ENCODE measurements at places on chromosomes 16 and 17.
A peak's percentile ranks its signal among the peaks of the same experiment; 100 is the strongest.

DNA sequence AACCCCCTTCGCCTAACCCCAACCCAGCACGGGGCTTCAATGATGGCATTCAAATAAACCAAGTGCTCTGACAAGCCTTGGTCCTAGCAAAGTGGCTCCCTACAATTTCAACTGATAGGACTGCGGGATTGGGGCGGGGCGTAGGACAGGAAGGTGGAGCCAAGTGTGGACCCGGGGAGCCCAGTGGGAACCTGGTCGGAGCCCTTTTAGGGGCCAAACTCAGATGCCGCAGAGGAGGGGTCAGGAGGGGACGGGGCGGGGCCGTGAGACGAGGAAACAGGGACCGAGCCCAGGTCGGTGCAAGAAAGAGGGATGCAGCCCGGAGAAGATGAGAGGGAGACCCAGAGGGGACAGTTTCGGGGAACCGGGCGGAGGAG is 13.2 kb upstream of the CDIPT start:
- no peak for DNase-seq

DNA sequence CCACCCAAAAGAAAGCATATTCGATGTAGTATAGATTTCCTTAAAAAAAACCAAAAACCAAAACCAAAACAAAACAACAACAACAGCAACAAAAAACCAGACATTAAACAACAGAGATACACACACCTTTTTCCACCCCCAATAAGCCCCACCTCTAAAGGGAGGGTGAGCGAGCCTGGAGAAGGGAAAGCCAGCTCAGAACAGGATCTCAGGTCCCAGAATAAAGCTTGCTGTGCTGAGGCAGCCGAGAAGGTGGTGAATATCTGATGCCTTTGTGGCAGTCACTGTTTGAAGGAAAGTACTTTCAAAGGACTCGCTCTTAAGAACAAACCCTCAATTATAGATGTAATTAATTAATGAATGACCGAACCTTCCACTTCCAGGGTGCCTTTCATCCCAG is 470 bp downstream of the KRT23 start:
- no peak for DNase-seq

DNA sequence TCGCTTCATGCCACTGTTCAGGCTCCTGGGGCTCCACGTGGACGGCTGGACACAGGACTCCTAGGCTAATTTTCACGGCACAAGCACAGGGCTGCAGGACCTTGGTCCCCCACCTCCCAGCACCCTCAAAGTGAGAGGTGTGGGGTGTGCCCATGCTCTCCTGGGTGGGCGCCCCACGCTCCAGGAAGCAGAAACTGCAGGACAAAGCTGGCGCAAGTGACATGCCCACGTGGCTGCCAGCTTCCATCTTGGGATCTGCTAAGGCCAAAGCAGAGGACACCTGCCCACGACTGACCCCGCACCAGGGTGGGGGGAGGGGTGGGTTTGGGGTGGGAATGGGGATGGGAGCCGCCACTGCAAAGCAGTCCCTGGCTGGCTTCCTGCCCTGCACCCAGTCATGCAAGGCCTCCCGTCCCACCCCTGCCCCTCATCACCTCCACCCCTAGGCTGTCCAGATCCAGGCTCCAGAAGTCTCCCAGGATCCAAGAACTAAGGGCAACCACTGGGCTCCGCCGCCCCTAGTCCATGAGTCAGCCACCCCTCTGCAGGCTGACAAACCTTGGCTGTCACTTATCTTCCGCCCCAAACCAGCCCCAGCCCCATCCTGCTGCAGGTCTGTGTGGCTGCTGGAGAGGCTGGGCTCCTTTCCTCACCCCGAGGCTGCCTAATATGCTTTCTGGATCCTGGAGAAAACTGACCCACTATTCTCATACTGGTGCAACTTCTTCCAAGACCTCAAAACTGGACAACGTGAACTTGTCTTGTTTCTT is 11.1 kb downstream of the USP6 start:
- DNase-seq = no peak

GRCh38 chr17:61519754-61520440 is 67.7 kb downstream of the TBX4 start:
- no peak for DNase-seq

DNA sequence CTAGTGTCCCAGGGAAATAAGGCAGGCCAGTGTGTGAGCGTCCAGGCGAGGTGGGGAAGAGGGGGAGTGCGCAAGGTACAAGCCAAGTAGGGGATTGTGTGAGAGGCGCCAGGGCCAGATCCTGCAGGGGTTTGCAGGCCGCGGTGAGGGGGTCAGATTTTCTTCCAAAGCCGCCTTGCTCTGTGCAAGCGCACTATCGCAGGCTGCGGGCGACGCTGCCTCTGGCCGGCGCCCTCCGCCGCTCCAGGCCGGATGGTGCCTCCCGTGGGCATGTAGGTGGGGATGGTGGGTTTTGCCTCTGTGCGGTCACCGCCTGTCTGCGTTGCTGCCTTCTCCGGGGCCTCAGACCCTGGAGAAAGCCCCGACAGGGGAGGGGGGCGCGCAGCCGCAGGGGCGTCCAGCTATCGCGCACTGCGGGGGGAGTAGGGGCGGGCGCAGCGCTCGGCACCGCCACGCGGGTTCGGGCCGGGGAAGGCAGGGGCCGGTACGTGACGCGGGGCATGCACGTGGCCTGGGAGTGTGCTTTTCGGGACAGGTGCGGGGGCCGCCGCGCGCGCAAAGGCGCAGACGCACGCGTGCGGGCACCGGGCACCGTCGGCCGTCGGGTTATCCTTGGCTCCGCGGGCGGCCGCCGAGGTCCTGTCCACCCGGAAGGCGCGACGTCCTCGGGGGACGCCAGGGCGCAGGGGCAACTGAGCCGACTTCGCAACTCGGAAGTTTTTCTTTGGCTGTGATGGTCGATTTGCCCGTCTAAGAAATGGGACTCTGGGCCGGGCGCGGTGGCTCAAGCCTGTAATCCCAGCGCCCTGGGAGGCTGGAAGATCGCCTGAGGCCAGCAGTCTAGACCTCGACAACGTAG is 1.1 kb upstream of the HAPSTR1 start:
- peak; percentile 31 for DNase-seq

GRCh38 chr17:76686538-76687297 is 24.0 kb downstream of the MXRA7 start:
- DNase-seq = peak; percentile 64

All from NCI-H2227 treated with DMSO at 0.1 percent for 48 hours (cell line).